ENCODE measurements at places on chromosomes 13 and 19.
A peak's percentile ranks its signal among the peaks of the same experiment; 100 is the strongest.

- no peak for DNase-seq
These were observed 10.2 kb downstream of the CARM1 start for GRCh38 chr19:10881403-10882107.

DNA sequence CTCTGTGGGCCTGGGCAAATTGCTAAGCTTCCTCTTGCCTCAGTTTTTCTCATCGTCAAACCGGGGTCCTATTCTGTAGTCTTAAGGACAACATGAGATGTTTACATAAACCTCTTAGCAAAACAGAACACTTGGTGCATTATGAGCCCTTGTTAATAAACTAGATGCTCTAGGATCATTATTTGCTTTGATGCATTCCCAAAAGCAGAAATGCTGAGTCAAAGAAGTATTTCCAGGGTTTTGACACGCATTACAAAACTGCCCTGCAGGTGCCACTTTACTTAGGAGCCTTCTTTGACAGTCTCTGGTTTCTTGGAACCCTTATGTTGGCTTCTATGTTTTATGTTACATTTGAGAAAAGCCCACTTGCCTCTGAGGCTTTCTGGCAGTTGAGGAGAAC is 12.1 kb downstream of the AKAP11 start:
- DNase-seq: no peak

DNA sequence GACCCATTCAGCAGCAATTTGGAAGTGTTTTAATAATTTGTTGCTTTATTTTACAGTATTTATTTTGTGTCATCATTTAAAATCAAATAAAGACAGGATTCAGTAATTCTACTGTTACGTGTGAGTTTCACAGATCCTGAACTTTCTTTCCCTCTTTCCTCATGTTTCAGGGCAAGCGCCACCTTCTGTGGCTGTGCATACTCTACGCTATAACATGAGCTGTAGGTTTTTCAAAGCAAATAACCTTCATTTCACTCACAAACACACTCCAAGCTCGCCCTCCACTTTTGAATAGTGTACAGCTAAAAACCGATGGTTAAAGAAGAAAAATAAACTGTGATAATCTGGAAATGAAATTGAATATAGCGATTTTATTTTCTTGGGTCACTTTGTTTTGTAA is 753.3 kb downstream of the OLFM4 start:
- DNase-seq: no peak

- DNase-seq: peak; percentile 17
These were observed at the start of gene PLIN5 for GRCh38 chr19:4534836-4535658. PLIN5 (minus strand) TSS chr19:4535224; CDS start chr19:4534074, 1,150 bp downstream.

All from stimulated activated CD8-positive, alpha-beta memory T cell treated with anti-CD3 and anti-CD28 coated beads, Interleukin-15, amount 100 ng/mL, for 4 hours (primary cell).